CD8-positive, alpha-beta T cell (primary cell): ENCODE measurements at places on chromosomes 2 and 18. TPM values are rescaled to one million over a fixed set of nuclear protein-coding genes. Genes with fewer than 3 reads are reported as not detected.
A peak's percentile ranks its signal among the peaks of the same experiment; 100 is the strongest.

MTCL1 gene
- 0.75 TPM for total RNA-seq

LBX2 gene
- total RNA-seq, result not detected

ONECUT2 gene
- not detected for total RNA-seq

KIF5C gene
- total RNA-seq, result 6.5 TPM

ALPP gene
- not detected for total RNA-seq

SKA1 gene
- total RNA-seq, result 0.22 TPM

KCNE4 gene
- total RNA-seq, result not detected

ATOH8 gene
- total RNA-seq, result 0.39 TPM

VWC2L gene
- total RNA-seq, result not detected

SATB2 gene
- total RNA-seq, result not detected

CROCC2 gene
- total RNA-seq, result not detected

AKAIN1 gene
- not detected for total RNA-seq

- DNase-seq, result no peak
Observed at GRCh38 chr2:10709290-10709939, 12.0 kb upstream of the ATP6V1C2 start.

GRCh38 chr2:199315299-199316179 lies 142.2 kb downstream of the SATB2 start:
- DNase-seq, result no peak

DNA sequence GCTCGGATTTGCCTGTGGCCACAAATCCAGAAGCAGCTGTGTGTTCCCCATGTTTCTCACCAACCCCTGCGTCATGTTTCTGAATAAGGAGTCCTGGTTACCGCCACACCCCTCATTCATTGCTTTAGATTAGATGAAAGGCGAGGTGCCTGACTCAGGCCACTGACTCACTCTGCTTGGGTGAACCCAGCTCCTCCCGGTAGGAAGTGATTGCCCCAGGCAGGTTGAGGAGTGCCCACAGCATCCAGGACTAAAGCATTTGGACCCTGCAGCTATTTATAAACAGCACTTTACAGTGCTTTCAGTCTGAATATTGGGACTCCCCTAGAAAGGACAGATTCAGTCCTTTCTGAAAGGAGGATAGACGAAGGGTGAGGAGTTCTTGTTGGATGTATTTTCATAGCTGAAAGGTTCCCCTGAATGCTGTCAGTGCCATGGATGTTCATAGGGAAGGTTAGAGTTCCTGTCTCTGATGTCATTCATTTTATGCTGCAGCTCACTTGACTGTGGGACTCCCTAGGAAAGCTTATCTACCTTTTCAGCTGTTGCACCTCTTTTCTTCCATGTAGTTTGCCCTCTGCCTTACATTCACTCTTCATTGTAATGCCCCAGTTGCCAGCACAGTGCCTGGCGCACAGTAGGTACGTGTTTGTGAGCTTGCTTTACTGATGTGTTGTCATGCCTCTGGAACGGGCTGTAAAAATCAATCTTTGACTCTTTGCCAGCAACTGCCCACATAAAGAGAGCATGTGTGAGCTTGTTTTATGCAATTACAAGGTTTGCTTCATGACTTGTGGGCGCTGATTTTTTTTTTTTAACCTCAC lies 14.9 kb downstream of the ITGA6 start:
- DNase-seq, result peak; percentile 38

DNA sequence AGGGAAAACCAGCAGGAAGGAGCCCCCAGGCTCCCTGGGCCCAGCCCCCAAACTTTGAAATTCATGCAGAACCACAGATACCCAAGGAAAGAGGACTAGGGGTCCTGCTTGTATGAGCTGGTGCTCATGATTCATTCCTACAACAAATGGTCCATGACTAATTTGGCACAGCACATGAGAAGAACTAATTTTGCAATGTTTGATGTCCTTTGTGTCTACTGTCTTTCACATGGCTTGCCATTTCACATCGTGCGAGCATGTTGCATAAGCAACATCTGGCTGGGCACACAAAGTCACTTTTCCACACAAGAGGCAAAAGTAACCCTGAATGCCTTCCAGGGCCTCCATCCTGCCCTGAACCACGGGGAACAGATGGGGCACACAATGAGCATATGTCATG lies 149.6 kb upstream of the APCDD1 start:
- DNase-seq, result no peak

DNA sequence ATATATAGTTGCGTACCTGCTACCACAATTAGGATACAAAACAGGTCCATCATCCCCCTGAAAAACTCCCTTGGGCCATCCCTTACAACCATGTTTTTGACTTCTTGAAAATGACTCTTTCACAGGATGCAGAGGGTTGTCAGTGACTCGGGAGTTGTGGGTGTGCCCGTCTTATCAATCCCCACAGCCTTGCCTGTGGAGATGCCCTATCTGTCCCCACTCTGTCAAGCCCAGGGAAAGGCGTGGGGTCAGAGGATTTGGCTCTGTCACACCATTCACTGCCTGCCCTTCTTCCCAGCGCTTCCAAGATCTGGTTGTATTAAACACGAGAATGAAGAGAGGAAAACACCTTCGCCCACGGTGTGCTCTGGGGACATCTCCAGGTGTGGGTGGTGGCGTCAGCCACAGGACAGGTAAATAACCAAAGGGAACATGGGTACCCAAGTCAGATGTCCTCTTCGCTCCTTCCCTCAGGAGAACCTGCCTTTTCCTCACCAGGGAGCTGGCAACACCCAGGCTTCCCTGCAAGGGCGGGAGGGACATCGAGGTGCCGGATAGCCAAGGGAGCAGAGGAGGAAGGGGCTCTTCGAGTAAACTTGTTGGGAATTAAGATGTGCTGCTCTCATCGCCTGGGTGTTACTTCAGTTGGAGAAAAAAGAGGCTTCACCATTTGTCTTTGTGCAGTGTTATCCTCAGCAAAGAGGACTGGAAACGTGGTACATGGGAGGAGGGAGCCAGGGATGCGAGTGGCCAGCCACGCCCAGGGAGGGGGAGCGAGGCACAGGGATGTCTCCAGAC lies 100.3 kb downstream of the B3GNT2 start:
- DNase-seq, result no peak

DNA sequence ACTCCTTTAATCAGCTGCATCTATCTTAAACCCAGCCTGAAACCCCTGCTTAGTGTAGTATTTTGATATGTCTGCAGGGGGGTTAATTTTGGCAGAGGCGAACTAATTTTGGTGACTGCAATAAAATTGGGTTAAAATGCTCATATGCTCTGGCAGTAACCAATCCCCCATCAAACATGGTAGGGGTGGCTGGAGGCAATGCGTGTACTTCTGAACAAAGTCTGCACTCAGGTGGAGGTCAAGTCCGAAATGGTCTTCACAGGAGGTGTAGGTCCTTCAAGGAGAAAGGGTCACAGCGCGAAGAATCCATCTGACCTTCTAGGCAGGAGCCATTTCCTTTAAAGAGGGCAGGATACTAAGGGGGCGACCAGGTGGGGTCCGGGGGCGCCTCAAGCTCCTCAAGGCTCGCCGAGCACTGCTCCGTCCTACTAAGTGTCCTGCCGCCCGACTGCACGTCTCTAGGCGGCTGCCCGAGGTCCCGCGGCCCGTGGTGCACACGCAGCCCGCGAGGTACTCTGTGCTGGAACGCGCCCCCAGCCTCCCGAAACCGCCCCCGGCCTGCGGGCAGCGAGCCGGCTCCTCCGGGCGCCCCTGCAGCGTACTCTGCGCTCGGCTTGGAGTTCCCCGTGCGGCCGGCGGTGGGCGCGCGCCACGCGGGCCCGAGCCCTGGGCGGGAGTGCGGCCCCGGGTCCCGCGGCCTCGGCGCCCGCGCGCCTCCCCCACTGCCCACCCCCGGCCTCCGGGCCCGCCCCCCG lies 1.7 kb upstream of the LDLRAD4 start:
- DNase-seq, result peak; percentile 42

DNA sequence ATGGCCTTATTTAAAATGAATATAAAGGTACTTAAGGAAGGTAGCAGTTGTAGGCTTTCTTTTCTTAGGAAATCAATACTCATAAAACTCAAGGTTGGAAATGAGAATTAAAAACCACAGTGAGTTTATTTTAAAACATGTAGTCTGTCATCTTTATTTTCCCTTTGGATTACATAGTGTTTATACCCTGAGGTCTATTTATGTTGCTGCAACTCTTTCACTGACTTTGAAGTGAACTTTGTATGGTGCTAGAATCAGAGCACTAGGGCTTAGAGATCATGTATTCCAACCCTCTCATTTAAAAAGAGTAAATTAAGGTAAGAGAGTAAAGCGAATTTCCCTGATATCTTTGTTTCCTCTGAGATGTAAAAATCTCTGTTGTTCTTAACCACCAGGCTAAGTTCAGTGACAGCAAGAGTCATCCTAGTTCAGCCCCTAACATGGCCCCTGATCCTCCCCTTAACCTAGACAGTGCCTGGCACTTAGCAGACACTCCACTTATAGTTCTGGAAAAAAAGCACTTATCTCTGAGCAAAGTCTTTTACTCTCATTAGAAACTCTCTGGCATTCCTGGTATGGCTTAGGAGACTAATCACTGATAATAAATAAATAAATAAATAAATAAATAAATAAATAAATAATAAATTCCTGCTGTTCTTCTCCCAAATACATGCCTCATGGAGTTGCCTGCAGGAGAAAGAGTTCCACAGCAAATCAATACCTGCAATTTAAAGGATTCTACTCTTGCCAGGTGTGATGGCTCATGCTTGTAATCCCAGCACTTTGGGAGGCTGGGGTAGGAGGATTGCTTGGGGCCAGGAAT lies 33.0 kb upstream of the PPP1R1C start:
- DNase-seq, result no peak

DNA sequence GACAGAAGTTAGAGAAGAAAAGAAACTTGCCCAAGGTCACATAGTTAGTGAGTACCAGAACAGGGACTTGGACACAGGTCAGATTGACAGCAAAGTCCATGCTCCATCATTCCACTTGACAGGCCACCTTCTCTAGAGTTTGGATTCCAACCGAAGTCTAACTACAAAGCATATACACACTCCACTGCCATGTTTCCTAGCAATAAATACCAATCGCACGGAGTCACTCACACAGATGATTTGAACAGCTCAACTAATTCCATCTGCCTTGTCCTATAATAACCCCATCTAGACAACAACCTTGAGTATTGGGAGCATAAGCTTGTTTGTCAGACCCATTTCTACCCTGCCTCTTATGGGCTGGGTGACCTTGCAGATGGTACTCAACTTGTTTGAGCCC lies 334.6 kb upstream of the MGAT5 start:
- DNase-seq, result no peak

DNA sequence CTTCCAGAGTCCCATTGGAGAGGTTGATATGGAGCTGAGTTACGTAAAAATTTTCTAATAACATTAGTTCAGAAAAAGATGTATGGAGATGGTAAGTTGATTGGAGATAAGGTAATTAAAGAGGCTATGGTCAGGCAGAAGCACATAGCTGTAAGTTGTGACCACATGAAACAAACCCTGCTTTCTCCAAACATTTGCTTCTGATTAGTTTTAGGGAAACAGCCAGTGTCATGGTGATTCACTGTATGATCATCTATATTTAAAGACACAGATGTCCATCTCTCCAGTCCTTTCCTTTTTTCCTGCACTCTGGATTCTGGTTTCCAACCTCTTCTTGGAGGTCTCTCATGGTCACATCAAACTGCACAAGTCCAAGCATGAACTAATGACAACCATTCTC lies 1550.8 kb upstream of the PIK3C3 start:
- no peak for DNase-seq

- DNase-seq, result no peak
Observed at GRCh38 chr2:2662037-2662846, 331.2 kb upstream of the MYT1L start.

DNA sequence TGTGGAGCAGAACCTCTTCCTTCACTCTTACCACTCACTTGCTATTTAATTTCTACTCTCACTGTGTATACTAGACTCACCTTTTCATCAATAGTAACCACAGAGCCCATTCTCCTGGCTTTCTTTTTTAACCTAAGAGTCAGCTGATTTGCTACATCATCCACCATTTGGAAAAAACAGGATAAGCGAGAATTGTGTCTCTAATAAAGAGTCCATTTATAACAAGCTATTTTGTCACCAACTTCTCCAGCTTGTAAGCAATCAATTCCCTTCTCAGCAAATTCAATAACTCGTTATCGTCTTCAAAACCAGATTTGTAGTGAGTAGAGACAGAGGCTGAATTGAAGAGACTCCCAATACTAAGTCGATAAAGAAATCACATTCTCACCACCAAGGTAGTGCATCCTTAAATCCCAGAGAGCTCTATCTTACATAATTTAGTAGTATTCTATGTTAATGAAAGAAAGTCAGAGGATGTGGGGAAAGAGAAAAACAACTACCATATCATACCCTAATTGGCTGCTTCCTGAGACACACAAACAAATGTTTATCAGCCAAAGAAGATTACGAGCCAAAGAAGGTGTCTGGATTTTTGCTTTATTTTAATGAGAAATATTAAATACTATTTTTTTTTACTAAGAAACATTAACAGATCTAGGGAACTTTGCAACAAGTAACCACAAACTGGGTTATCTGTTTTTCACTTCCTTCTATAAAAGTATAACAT lies 52.5 kb upstream of the SPTBN1 start:
- no peak for DNase-seq

GRCh38 chr2:105129722-105130232 lies 91.9 kb downstream of the MRPS9 start:
- DNase-seq, result no peak

- no peak for DNase-seq
Observed at GRCh38 chr18:35713545-35713944, 132.0 kb downstream of the GALNT1 start.

DNA sequence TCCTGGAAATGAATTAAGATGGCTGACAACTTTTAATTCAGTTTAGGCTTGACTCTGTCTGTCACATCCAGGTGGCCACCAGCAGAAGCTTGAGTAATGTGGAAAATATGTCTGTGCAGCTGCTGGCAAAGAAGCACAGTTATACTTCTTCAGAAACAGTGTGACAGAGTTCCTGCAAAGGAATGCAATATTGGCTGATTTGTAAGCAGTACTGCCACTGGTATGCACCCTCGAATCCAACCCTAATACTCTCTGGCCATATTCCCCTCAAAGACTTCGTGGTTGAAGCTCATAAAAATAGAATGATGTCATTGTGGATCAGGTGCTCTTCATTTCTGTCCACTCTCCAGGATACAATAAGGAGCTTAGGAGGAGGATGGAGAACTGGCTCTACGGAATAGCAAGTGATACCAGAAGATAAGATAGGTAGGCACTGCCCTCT lies 86.2 kb downstream of the METTL8 start:
- DNase-seq, result no peak

GRCh38 chr18:9619990-9620389 lies 5.6 kb upstream of the PPP4R1 start:
- DNase-seq, result no peak

- DNase-seq, result no peak
Observed at GRCh38 chr2:102986826-102987490, 225.1 kb downstream of the TMEM182 start.

- DNase-seq, result no peak
Observed at GRCh38 chr2:101832114-101832513, 134.6 kb downstream of the MAP4K4 start.

DNA sequence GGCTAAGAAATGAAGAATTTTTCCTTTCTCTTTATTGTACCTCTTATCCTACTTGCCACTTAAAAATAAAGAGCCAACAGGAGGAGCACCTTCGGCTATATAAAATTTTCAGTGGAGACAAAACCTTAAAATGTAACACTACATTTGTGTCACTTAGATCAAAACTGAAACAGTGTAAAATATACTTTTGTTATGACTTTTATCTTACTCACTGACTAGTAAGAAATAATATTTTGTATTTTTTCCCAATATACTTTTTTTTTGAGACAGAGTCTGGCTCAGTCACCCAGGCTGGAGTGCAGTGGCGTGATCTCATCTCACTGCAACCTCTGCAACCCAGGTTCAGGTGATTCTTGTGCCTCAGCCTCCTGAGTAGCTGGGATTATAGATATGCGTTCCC lies 28.3 kb downstream of the KCNJ13 start:
- no peak for DNase-seq

GRCh38 chr18:57997820-57998219 lies 46.2 kb upstream of the NEDD4L start:
- DNase-seq, result no peak
